ENCODE measurements at places on chromosomes 12 and 14.
A peak's percentile ranks its signal among the peaks of the same experiment; 100 is the strongest.

GRCh38 chr12:129971721-129972120, 67.9 kb upstream of the TMEM132D start:
- DNase-seq = no peak

GRCh38 chr12:12115514-12115913, 44.8 kb downstream of the BCL2L14 start:
- no peak for DNase-seq

DNA sequence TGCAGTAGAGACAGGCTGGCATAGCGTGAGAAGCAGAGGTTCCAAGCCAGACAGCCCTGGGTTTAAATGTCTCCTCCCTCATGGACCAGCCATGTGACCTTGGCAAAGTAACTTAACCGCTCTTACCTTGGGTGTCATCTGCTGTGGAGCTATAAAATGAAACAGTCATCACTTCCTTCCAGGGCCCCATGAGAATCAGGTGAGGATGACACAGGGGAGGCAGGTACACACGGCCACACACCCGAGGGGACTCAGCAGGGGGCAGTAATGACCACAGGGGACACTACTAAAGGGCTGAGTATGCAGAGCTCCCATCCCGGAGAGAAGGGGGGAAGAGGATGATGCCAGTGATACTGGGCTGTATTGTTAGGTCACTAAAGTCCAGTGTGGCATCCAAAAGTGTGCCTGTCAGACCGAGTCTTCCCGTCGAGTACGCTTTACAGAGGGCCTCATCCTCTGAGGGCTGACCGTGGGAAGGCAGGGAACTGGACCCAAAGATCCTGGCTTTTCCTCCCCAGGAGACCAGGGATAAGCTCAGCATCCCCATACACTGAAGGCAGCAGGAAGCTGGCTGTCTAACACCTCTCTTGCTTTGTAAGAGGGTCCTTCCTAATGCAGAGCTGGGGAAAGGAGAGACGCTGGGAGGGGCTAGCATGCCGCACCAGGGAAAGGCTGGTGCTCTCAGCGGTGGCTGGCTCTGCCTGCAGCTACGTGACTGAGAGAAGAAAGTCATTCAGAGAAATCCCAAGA, 94.2 kb downstream of the SINHCAF start:
- no peak for DNase-seq

DNA sequence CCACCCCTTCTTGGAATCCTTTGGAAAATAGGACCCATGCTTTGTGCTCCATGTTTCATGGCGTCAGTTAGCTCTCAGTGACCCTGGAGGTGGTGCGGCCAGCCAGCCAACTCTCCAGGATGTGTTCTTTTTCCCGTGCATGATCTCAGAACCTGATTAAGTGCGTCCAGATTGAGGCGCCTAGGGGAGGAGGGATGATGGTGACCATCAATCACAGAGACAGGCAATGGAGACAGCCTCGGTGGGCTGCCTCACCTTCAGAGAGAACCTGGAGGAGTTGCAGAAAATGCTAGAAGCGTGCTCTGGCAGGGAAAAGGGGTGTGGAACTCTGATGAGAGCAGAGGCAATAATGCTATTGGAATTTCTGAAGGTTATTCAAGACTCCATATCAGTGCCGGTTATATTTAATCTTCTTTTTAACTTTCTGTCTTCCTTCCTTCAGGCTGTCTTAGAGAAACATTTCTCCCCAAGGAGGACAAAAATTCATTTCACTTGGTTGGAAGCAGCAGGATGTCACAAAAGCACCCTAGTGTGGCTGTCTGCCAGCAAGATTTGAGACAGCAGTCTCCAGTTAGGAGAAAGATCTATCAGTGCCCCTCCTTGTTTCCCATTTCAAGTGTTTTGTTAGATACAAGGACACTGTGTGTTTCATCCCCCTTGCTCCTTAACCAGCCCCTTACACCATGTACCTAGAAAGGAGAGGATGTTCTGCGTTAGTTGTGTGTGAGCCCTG, 53.3 kb upstream of the IGF1 start:
- no peak for DNase-seq

DNA sequence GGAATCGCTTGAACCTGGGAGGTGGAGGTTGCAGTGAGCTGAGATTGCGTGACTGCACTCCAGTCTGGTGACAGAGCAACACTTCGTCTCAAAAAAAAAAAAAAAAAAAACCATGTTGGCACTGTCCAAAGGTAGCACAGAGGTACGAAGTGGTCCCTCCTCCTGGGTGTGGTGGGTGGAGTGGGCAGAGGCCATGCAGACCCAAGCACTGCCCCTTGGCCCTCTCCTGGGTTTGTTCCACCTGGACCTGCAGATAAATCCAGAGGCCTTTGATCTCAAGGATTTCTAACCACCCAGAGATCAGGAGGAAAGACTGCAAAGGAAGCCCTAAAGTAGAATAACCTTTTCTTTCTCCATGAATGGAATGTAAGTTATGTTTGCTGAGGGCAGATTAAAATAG, 8.7 kb upstream of the GALNT6 start:
- DNase-seq = no peak

- no peak for DNase-seq
Measured at GRCh38 chr12:108117902-108118301, 11.2 kb upstream of the WSCD2 start.

- no peak for DNase-seq
Measured at GRCh38 chr14:31572955-31573354, 11.8 kb downstream of the NUBPL start.

- DNase-seq = peak; percentile 85
Measured at GRCh38 chr14:54650331-54650958, 83.5 kb downstream of the SAMD4A start.

GRCh38 chr12:92136965-92137721, 8.5 kb downstream of the BTG1 start:
- no peak for DNase-seq

DNA sequence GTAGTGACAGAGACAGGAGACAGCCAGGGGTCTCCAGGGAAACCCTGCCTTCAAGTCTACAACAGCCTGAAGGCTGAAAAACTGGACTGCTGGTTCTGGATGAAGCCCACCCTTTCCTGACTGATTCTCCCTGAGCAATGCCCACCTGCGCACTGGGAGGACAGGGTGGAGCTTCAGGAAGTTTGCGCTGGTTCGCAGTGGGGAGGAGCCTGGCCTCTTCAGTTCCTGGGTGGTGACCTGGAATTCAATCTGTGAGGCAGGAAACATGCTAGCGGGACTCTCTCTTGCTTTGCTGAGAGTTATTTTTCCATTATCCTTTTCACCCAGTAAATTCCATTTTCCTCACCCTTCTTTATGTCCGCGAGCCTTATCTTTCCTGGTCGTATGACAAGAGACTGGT, 600.8 kb downstream of the TRHDE start:
- no peak for DNase-seq

GRCh38 chr14:24325963-24326362, 8.9 kb downstream of the ADCY4 start:
- no peak for DNase-seq

GRCh38 chr14:101132588-101132987, 229.1 kb upstream of the RTL1 start:
- no peak for DNase-seq

- DNase-seq = peak; percentile 73
Measured at GRCh38 chr12:64672925-64673409, 62.7 kb downstream of the RASSF3 start.

DNA sequence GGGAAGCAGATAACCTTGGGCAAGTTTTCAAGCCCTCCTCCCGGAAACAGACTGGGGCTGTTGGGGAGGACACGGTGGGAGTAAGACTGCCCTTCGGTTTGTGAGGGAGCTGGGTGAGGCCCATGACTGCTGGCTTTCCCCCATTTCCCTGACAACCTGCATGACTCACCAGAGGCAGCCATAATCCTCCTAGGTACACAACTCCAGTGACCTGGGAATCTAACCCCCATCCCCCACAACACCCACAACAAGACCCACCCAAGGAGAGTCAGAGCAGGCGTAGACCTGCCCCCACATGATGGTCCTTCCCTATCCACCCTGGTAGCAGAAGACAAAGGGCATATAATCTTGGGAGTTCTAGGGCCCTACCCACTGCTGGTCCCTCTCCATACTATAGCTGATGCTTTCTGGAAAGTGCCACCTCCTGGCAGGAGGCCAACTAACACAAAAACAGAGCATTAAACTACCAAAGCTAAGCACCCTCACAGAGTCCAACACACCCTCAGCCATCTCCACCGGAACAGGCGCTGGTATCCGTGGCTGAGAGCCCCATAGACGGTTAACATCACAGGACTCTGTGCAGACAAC, 14.8 kb downstream of the DDX24 start:
- DNase-seq = no peak

- no peak for DNase-seq
Measured at GRCh38 chr12:28507033-28507432, 316.8 kb downstream of the CCDC91 start.

- DNase-seq = no peak
Measured at GRCh38 chr12:104769144-104769561, 188.9 kb downstream of the SLC41A2 start.

GRCh38 chr14:65959563-65960024, 526.6 kb upstream of the CCDC196 start:
- no peak for DNase-seq

DNA sequence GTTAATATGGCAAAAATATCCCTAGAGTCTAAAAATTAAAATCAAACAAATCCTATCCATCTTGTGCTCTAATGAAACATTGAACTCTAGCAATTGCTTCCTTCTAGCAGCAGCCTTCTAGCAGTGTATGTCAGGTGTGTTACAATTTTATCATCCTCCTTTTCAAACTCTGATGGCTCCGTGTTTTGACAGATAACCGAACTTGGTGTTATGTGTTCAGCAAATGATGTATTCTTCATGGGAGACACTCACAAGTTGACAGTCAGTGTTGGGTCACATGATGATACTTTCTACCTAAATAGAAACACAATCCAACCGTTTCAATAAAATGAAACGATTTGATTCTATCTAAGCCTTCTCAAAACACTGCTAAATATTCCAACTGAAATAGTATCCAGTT, 525.3 kb upstream of the NOVA1 start:
- no peak for DNase-seq

DNA sequence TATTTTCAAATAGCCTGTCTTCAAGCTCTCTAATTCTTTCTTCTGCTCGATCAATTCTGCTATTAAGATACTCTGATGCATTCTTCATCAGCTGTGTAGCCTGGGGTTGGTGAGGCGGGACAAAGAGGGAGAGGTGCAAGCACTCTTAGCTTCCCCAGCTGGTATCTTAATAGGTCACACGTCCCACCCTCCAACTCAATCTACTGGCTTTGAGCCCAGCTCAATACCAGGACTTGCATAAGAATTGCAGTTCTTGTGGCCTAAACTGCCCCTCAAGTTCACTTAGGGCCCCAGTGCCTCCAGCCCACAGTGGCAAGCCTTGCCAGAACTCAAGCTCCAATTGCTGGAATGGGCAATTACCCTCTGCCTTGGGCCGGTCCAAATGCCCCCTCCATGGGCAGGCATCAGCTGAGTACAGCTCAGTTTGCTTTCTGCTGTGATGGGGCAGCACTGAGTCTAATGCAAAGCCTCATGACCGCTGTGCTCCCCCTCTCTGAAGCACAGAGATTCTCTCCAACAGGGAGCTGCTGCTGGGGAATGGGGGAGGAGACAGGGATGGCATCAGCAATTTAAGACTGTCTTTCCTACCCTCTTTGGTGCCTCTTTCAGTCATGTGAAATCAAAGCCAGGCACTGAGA, 5.6 kb upstream of the SPATA7 start:
- DNase-seq = no peak

DNA sequence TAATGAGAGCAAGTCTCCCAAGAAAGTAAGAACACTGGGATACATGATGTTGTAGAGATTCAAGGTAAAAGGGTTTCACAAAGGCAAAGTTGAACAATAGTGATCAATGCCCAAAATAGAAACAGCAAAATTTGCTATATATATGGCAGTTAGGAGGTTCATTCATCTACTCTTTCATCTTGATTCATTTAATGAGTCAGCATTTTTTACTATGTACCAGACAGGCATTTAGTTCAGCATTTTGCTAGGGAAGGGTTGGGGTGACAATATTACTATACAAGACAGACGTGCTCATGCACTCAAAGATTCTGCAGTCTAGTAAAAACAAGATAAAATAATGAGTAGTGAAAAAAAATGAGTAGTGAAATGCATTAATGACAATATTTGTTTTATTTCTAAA, 264.9 kb upstream of the LMO3 start:
- no peak for DNase-seq

DNA sequence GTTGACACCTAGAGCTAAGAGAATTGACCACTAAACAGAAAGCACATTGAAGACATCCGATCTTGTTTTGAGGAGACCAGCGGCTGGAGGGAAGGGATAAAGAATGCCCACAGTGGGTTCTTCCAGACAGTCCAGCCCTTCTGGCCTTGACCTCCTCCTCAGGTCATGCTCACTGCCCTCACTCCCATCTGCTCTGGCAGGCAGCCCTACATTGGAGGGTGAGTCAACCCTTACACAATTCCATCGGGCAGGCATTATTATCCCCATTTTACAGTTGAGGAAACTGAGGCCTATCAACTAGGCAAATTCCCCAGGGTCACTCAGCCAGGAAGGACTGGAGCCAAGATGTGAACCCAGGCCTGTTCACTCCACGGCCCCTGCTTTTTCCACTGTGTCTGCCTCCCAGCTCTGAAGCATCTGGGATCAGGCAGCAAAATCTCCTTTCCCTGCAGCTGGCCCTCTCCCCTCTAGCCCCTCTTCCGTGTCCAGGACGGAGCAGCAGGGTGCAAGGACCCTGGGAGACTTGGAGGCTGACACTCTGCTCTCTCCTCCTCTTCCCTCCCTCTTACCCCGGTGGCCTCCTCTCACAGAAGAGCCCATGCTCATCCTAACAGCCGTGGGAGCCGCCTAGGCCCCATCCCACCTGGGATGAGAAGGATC, 5.3 kb downstream of the SCNN1A start:
- DNase-seq = no peak

DNA sequence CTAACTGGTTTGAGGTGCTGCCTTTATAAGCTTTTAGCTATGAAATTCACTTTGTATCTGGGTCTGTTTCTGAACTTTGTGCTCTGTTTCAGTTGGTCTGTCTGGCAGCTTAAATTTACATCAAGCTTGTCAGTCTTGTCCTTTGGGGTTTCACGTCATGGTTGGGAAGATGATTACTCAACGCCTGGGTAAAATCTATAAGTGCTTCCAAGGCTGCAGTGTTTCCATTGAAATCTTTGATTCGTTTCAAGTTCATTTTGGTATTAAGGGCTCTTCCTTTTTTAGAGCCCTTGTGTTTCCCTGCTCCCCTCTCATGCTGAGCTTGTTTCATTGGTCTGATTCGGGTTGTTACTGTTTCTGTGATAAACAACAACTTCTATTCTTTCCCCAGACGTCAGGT, 58.2 kb downstream of the FBXW8 start:
- no peak for DNase-seq
